ENCODE measurements at places on chromosomes 12 and 14. TPM values are rescaled to one million over a fixed set of nuclear protein-coding genes. Genes with fewer than 3 reads are reported as not detected.

GLT8D2 gene
- total RNA-seq, result 1.9 TPM

PLCZ1 gene
- total RNA-seq, result not detected

GRCh38 chr12:25701290-25701689 is 148.2 kb upstream of the LMNTD1 start:
- H3K27ac ChIP-seq, result peak overlapping the region; percentile 74
- no peak overlapping the region for H3K4me3 ChIP-seq
- peaks cover 6% of the 10 kb centered on the region for H3K36me3 ChIP-seq
- DNase-seq, result no peak
- no peaks in the 10 kb centered on the region for H3K27me3 ChIP-seq

DNA sequence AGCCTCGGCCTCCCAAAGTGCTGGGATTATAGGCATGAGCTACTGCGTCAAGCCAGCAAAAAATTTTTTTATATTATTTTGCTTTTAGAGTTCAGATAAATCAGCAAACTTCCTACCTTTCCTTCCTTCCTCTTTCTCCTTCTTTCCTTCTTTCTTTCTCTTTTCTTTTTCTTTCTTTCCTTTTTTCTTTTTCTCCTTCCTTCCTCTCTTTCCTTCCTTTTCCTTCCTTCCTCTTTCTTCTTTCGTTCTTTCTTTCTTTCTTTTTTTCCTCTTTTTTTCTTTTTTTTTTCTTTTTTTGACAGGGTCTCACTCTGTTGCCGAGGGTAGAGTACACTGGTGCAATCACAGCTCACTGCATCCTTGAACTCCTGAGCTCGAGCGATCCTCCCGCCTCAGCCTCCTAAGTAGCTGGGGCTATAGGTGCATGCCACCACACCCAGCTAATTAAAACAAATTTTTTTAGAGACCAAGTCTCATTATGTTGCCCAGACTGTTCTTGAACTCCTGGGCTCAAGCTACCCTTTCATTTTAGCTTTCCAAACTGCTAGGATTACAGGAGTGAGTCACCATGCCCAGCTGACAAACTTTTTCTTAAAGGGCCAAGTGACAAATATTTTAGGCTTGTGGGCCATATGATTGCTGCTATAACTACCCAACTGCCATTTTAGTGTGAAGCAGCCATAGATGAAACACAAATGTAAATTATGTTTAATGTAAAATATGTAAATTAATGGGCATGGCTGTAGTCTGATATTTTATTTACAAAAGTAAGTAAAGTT is 7.1 kb upstream of the WASHC4 start:
- DNase-seq, result no peak
- no peak overlapping the region for H3K4me3 ChIP-seq
- peaks cover 5% of the 10 kb centered on the region for H3K27me3 ChIP-seq

GRCh38 chr14:37972941-37973887 is 234.5 kb upstream of the SSTR1 start:
- no peak overlapping the region for H3K4me3 ChIP-seq
- peaks cover 10% of the 10 kb centered on the region for H3K4me1 ChIP-seq
- no peak overlapping the region for H3K27ac ChIP-seq
- H3K27me3 ChIP-seq, result peaks cover 3% of the 10 kb centered on the region
- DNase-seq, result no peak

All from neural crest cell (in vitro differentiated cells).